Muscle of back (tissue), 13 donors: ENCODE measurements at places on chromosomes 2 and 18.

DNA sequence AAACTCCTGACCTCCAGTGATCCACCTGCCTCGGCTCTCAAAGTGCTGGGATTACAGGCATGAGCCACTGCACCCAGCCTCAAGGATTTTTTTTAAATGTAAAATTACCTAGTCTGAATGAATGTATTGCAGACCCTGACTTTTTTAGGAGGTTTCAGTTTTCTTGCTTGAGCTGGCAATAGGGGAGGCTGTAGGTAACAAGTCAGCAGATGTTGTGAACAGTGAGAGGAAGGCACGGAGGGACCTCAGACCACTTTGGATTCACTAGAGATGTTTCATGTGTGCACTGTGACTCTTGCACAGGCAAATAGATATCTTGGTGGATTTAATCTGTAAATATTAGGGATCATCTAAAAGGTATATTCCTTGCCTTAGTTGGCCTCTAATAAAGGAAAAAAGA is 6.4 kb downstream of the NDUFV2 start:
- no peak for DNase-seq

GRCh38 chr18:67001052-67001451 is 397.2 kb upstream of the CDH19 start:
- no peak for DNase-seq

GRCh38 chr18:74589021-74589420 is 8.6 kb upstream of the ZNF407 start:
- DNase-seq, result no peak

DNA sequence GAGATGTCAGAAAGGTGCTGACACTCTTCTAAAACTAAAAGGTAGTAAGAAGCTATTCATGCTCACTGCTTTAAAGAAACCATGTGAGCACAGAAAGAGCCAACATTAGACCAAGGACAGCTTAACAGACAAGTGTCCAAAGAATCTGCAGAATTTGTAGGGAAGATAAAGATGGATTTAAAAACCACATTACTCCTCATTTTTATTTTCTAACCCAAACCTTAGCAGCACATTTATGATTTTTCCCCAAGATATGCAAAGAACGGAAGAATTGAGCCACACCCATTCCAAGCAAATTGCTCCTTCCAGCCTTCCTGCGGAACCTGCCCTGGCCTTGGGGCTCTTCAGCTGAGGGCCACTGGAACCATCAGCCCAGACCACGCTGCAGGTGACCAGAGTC is 26.9 kb downstream of the MBP start:
- DNase-seq, result no peak

DNA sequence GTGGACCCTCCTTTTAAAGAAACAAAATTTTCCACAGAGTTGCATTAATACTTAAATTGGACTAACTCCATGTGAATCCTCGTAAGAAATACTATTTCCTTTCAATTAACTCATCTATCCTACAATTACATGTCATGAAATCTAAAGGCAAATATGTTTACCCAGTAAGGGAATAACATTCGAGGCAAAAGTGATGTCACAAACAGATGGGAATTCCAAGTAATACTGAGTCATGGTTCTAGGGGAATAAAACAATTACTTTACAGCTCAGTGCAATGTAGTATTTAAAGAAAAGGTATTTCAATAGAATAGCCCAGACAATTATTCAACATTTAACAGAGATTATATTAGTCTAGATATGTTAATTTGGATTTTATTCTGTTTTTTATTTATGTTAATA is 205.8 kb downstream of the ZNF385B start:
- no peak for DNase-seq

GRCh38 chr2:189505492-189505891 is 64.2 kb downstream of the WDR75 start:
- no peak for DNase-seq

- DNase-seq, result no peak
Observed at GRCh38 chr2:48120759-48121242, 214.5 kb upstream of the FBXO11 start.

DNA sequence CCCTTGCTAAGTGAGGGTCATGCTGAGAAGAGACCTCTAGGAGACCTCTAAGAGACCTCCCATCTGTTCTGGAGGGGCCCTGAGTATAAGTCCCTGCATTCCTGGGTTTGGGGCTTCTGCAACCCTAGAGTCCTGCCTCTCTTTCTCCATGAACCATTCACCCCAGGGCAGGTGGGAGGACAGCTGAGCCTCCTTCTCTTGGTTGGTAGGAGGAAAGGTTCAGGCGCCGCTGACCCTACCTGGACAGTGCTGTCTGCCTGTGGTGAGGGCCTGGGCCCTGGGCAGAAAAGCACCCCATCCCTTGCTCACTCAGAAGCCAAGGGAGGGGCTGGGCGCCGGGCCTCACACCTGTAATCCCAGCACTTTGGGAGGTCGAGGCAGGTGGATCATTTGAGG is 604 bp upstream of the VIL1 start:
- no peak for DNase-seq

DNA sequence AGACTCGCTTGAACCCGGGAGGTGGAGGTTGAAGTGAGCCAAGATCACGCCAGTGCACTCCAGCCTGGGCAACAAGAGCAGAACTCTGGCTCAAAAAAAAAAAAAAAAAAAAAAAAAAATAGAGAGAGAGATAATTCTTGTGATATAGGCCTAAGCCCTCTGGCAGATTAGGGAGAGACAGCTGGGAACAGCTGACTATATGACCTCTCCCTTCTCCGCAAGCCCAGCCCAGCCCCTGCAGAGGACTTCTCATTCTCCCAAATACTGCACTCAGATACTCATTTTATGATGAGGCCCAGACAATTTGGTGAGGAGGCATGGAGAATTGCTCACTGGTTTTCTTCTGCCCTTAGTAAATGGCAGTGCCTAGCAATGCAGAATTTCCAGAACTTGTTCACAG is 262.0 kb downstream of the HAUS1 start:
- DNase-seq, result peak; percentile 31

DNA sequence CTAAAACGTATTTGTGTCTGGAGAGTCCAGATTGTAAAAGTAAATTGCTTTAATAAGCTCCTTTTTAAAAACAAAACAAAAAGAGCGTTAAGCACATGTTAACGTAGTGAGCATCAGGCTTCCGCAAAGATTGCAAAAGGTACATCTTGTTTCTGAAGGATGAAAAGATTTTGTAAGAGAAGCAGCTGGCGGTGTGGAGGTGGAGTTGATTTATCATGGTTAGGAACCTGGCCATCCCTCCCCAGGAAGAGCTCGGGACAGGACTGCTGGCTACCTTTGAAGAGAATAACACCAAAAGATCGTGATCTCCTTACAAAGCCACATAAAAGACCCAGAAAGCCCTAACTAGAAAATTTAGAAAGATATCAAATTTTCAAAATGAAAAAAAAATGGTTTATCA is 132.2 kb downstream of the DNER start:
- DNase-seq, result no peak

- peak; percentile 66 for DNase-seq
Observed at GRCh38 chr18:13513021-13513420, 213.3 kb downstream of the FAM210A start.

- DNase-seq, result no peak
Observed at GRCh38 chr18:47983055-47983454, 52.6 kb upstream of the SMAD2 start.

GRCh38 chr2:230783101-230783500 is 70.5 kb downstream of the CAB39 start:
- DNase-seq, result peak; percentile 19

DNA sequence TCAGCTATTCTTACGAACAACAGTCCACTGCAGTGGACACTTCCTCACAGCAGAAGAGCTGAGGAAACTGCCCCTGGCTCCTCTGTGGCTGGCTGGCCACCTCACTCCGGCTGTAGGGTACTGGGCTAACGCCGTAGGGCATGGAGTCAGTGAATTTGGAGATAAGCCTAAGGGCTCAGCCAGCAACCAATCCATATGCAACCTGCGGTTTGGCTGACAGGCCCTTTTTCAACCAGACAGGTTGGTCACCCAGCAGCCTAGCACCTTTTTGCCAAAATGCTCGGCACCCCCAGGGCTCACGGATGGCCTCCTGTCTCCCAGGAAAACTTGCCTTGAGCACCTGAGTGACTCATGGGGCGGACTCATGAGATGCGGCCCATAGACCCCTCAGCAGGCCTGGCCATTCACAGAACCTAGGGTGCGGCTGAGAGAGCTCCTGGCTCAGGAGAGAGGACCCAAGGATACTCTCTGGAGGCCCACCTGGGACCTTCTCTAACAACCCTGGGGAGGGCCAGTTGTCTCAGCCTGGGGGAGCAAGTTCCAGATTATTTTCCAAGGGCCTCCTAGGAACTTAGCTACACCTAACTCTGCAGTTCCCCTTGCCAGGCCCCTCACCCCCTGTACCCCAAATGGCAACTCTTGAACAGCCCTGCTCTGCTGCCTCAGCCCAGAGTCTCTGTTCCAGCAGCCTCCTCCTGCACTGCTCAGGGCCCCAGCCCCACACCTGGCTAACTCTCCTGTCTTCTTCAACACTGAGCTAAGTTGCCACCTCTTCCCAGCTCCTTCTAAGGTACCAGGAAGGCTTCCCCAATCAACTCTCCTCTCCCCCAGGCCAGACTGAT is 252.1 kb downstream of the CYP26B1 start:
- no peak for DNase-seq

GRCh38 chr2:60972889-60973656 is 44.4 kb upstream of the PEX13 start:
- no peak for DNase-seq
